AG08396 (cell line): ENCODE measurements at places on chromosomes 6 and 20.

- no peak for DNase-seq
Measured at GRCh38 chr6:30849903-30850651, 34.2 kb upstream of the DDR1 start.

DNA sequence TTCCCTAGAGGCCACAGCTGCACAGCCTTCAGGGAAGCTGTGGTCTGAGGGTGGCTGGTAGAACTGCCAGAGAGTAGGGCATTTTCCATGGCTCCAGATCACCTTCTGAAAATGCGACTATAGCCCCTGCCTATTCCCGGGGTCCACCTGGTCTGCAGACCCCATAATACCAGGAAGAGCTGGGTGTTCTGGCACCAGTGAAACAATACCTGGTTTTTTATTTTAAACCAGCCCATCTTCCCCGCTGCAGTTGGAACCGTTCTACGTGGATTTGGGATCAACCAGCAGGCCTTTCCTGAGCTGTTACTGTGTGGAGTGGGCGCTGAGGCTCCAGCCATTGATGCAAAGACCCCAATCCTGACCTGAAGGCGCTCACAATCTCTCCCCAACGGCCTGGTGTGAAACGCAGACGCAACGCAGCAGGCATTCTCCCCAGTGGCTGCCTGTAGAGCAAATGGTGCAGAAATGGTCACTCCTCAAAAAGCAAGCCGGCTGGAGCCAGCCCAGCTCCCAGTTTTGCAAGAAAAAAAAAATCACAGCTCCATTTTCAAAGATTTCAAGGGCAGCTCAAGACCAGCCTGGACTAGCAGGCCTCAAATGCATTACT is 11.3 kb downstream of the NPEPL1 start:
- no peak for DNase-seq

- no peak for DNase-seq
Measured at GRCh38 chr6:15875797-15876196, 213.0 kb upstream of the DTNBP1 start.

GRCh38 chr6:134609716-134610261 is 291.9 kb upstream of the SGK1 start:
- DNase-seq = no peak

DNA sequence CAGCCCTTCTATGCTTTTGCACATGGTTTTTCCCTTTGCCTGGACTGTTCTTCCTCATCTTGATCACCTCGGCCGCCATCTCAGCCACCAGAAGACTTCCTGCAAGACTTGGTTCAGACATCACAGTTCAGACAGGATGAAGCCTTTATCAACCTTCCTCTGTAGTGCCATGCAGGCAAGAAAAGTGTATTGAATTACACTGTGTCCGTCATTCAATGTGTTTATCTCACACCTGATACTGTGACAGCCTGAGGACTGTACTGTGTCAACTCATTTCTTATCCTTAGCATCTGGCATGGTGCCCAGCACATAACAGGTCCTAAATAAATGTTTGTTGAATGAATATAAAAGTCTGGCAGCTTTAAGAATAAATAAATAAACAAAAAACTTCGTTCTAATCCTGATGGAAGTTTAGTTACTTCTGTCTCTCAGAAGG is 133.3 kb upstream of the MAN1A1 start:
- no peak for DNase-seq

DNA sequence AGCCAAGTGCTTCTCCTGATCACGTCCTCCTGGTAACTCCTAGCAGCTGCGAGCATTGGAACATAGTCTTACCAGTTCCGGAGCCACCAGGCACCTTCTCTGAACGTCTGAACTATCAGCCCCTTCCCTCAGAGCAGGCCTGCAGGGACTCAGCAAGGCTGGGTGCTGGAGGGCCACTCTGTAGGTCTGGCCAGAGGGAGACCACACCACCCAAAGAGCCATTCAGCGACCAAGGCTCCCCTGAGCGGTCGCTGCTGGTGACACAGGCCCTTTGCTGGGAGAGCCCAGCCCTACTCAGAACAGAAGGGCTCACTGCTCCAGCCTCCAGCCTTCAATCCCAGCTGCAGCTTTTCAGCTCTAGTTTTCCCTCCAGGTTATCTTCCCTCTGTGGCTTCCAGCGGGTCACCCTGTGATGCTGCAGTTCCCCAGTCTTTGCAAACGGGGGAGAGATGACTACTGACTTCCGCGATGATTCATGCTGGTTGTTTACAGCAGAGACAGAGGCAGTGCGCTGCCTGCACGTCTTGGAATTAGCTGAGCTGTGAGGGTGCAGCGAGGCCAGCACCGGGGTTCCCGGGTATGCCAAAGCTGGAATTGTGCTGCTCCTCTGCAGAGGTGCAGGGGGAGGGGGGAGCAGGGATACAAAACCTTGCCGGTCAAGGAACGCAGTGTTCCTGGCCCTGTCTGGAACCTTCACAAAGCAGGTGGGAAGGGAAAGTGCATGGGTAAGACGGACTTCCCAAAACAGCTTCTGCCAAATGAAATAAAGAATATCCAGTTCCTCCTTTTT is 161.4 kb downstream of the LY86 start:
- DNase-seq = peak; percentile 92

DNA sequence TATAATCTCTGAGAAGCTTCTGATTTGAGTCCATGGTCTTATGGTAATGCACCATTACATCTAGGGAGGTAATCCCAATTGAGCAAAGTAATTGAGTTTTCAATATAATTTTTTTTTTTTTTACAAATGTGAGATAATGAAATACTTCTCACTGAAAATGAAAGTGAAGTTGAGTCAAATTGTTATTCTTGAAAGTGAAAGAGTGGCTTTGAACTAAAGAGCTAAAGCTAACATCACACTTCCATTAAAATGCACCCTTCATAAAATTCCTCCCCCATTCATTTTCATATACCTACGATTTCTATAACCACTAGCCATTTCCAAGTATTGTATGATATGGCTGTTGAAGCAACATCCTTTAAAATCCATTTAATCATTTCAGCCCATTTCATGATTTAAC is 149.1 kb upstream of the IMPG1 start:
- DNase-seq = no peak

DNA sequence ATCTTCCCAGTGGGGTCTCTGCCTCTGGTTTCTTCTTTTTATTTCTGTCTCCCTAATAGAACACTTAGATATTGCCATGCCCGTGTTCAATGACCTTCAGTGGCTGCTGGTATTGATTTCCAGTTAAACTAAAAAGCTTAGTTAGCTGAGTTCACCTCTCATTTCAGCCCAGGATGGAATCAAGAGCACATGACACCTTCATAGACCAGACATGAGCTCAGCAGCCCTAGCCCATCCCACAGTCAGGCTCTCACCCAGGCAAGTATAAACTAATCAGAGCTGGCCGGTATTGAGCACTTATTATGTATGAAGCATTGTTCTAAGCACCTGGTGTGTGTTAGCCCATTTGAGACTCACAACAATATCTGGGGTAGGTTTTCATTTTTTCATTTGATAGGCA is 33.7 kb upstream of the PLEKHG1 start:
- DNase-seq = no peak

DNA sequence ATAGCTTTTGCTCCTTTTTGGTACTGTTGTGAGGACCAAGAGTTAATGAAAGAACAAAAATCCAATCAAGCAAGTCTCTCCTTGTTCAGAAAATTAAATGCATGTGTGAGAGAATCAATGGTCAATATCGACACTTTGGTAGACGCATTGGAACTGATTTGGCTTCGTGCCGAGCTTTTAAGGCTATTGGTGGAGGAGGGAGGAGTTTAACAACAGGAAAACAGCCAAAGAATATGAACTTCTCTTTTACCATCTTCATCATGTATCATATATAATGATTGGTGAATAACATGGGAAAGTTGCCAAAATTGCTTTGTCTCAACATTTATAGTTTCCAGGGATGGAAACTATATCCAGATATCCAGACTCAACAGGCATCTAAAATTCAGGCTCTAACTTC is 266.5 kb upstream of the CITED2 start:
- no peak for DNase-seq

- DNase-seq = no peak
Measured at GRCh38 chr6:169048865-169049205, 204.8 kb downstream of the THBS2 start.

- DNase-seq = peak; percentile 21
Measured at GRCh38 chr20:13995841-13996240, 525 bp downstream of the MACROD2 start.

DNA sequence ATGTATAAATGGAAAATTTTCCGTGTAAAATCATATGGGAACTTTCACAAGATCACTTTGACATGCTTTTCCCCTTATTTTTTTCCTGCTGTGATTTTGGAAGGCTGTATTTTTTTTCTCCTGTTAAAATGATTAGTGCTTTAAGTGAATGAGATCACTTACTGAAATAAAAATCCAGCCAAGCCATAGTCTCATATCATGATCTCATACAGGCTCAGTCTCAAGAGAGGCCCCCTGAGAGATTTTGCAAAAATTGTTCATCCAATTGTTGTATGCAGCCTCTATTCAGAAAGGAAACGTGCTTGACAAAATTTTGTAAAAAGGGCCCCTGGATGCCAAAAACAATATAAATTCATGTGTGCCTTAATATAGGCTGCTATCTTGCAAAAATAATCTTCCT is 528.2 kb downstream of the HDGFL1 start:
- DNase-seq = no peak

- no peak for DNase-seq
Measured at GRCh38 chr20:4546342-4546741, 175.4 kb upstream of the PRND start.

- DNase-seq = no peak
Measured at GRCh38 chr20:49185071-49185761, 2.9 kb downstream of the STAU1 start.

GRCh38 chr20:32934580-32934979 is 69.7 kb downstream of the SUN5 start:
- DNase-seq = no peak

GRCh38 chr6:142271476-142271875 is 30.3 kb upstream of the ADGRG6 start:
- DNase-seq = no peak

- no peak for DNase-seq
Measured at GRCh38 chr6:164290101-164290500, 875.6 kb downstream of the QKI start.

GRCh38 chr6:35298625-35299140 is 1.1 kb downstream of the DEF6 start:
- no peak for DNase-seq

GRCh38 chr6:7131390-7131789 is 23.6 kb downstream of the RREB1 start:
- DNase-seq = no peak

DNA sequence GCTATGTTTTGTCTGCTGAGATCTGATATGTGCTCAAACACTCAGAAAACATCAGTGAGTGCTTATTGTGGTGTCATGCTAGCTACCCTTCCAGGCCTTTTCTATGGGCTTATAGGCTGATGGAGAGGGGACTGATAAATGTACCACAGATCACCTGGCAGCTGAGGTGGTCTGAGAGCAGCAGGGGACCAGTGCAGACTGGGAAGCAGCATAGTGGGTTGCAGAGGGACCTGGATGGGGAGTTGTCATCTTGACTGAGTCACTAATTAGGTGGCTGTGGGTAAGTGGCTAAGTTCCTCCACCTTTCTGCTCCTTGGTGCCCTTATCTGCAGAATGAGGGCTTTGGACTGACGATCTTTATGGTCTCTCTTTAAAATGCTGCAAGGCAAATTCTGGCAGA is 2.8 kb downstream of the TMEM200A start:
- DNase-seq = no peak

DNA sequence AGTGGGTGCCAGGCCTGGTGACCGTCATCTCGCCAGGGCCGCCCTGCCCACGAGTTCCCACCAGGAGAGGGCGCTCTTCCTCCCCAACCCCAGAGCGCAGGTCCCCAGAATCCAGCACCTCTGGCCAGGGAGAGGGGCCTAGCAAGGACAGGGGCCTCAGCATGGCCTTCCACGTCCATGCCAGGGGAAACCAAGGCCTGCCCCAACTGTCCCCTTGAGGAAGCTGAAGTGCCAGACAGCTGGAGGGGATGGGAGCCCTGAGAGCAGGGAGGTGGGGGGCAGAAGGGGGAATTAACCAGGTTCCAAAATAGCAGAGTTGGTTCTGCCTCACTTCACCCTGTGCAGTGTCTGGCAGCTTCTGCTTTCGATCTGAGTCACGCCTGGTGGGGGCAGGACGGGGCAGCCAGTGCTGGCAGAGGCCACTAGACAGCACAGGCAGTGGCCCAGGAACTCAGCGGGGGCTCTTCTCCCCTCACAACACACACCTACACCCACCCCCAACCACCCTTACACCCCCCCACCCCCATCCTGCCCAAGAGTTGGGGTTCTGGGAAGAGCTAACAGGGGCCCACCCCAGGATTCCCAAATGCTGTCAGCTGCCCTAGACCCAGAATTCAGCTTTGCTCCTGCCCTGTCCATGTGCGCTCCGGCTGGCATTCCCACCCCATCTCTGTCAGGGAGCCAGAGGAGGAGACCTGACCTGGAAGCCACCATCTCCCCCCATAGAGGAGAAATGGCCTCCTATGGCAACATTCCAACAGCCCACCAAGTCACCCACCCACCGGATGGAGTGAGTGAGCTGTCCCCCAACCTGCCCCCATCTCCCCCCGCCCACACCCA is 29.2 kb downstream of the TFEB start:
- peak; percentile 87 for DNase-seq

DNA sequence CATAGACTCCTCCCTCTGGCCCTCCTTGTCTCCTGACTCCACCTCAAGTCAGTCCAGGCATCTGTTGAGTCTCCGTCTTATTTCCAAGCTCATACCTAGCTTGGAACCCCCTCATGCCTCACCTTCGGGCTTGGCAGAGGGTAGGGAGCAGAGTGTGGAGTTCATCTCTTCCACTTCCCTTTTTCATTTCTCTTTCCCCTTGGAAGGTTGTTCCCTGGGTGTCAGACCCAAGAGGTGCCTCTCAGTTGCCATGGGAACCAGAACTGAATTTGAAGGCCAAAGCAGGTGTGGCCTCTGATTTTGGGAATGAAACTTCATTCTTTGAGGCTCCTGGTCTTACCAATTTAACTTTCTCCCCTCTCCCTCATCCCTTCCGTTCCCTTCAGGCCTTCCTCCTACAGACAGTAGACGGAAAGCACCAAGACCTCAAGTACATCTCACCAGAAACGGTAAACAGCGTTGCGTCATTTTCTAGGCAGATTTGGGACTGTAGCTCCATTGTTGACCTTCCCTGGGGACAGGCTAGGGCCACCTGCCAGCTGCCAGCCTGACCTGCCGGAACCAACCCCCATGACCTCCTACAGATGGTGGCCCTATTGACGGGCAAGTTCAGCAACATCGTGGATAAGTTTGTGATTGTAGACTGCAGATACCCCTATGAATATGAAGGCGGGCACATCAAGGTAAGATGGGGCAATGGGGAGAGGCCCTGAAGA is 6.6 kb downstream of the CDC25B start:
- no peak for DNase-seq

- no peak for DNase-seq
Measured at GRCh38 chr6:27825025-27825793, 87.0 kb downstream of the OR2B2 start.

DNA sequence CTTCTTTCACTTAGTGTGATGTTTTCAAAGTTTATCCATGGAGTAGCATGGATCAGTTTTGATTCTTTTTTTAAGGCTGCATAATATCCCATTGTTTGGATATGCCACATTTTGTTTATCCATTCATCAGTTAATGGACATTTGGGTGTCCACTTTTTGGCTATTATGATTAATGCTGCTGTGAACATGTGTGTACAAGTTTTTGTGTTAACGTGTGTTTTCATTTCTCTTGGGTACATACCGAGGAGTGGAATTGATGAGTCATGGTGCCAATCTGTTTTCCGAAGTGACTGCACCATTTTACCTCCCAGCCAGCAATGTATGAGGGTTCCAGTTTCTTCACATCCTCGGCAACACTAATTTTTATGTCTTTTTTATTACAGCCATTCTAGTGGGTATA is 78.4 kb upstream of the CCDC28A start:
- DNase-seq = no peak

- no peak for DNase-seq
Measured at GRCh38 chr6:49528571-49528970, 21.9 kb upstream of the C6orf141 start.

- peak; percentile 62 for DNase-seq
Measured at GRCh38 chr6:45923831-45924391, 91.7 kb downstream of the CLIC5 start.
